ENCODE measurements at places on chromosomes 7 and 10.

GRCh38 chr7:156639426-156640256 is 933 bp upstream of the RNF32 start:
- no peak for DNase-seq

DNA sequence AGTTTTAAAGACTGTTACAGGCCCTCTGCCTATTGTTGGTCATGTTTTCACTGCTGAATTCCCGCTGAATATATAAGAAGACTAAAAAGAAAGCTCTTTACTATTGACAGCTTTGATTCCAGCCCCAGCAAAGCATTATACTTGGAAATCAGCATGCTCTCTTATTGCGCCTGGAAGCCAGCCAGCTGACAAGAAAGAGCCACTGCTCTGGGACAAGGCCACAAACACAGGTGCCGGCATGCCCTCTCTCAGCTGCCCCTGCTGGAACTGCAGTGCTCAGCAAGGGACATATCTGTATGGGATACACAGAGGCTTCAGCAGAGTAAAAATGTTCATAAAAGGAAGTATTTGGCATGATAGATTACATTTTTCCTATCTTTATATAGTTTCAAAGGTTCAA is 523.9 kb downstream of the ADRA2A start:
- no peak for DNase-seq

- DNase-seq, result no peak
These were observed 9.7 kb downstream of the PUS7 start for GRCh38 chr7:105512415-105512814.

DNA sequence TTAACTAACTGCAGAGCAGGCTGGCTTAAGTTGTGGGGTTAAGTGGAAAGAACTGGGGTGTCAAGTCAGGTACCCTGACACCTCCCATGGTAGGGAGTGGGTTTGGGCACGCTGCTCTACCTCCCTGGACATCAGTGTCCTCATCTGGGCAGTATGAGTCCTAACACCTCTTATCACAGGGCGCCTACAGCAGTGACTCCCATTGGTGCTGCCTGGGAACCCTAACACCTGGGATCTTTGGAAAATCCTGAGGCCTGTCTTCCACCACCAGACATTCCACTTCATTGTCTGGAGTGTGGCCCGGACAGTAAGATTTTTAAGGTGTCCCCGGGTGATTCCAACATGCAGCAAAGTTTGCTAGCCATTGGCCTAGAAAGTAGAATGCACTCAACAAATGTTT is 239.1 kb downstream of the SKAP2 start:
- DNase-seq, result no peak

- no peak for DNase-seq
These were observed 193.6 kb upstream of the KLF14 start for GRCh38 chr7:130927564-130927963.

DNA sequence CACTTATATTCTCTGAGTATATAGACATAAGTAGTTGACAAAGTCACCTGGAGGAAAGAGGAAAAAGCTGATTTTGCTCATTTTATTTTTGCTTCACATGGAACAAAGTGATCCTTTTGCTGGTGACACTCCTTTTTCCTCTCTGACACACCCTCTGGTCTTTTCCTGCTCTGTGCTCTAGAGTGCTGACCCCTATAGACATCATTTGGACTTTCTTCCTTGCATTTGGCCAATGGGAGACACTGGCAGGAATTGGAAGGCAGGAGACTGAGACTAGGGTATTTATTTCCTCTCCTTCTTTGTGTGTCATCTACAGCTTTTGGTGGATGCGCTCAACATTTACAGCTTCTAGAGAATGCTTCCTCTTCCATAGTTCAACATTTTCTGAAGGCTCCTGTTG is 1078.1 kb downstream of the SORCS1 start:
- DNase-seq, result no peak

Data from GDM1 (cell line).